ENCODE measurements at places on chromosomes 5 and 9. TPM values are rescaled to one million over a fixed set of nuclear protein-coding genes. Genes with fewer than 3 reads are reported as not detected.

DNA sequence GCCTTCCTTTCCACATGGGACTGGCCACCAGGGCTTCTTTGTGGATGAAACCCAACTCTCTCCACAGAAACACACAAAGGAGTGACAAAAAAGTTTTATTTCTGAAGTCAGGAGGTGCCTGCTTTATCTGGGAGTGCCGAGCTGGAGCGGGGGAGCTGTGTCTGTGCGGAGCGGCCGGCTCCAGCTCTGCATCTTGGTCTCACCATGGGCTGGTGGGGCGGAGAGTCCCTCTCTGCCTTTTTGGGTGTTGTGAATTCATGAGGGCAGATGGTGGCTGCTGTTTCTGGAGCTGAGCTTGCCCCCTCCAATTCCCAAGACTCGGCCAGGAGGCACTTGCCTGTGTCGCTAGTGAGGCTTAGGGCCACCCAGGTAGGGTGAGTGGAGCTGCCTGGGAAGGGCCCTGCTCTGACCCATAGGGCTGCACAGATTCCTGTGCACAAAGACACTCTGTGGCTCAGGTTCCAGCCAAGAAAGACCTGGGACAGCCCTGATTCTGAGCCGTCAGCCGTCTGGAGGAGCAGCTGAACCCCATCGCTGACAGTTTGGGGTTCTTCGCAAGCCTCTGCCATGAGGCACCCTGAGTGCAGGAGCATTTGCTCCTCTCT, 1.4 kb downstream of the DBH start:
- no peak for DNase-seq

DNA sequence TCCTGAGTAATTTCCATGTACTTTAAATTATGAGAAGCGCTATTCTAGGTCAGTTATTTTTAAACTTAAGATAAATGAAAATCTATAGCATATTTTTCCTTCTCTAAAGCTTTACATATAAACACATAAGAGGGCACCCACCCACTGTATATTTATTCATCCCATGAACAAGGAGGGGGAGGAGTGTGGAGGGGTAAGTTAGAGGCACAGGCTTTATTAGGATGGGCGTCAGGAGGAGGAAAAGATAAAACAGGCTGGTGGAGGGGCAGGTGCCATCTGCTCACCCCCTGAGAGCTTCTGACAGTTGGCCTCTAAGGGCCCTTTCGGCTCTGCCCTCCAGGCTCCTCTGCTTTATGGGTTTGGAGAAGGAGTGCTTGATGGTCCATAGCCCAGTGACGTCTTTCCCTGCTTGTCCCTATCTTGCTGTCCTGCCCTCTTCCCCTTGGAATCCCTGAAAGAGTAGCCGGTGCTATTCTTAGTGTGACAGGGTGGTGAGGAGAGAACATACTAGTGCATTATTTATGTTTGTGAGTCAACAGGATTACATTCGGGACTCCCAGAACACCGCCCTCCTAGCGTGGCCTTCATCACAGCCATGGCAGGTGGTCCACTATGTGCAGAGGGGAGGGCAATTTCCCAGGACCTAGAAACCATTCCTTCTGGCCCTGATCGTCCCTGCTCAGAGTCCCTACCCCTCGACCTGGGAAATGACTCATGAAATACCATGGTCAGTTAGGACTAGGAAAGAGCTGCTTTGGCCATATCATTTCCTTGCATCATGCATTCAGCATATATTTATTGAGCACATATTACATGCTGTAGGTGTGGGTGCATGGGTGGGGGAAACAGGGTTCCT, 7.9 kb upstream of the SYNPO start:
- DNase-seq, result no peak

- DNase-seq, result no peak
These were observed 36.9 kb upstream of the TTC1 start for GRCh38 chr5:159971931-159972461.

DNA sequence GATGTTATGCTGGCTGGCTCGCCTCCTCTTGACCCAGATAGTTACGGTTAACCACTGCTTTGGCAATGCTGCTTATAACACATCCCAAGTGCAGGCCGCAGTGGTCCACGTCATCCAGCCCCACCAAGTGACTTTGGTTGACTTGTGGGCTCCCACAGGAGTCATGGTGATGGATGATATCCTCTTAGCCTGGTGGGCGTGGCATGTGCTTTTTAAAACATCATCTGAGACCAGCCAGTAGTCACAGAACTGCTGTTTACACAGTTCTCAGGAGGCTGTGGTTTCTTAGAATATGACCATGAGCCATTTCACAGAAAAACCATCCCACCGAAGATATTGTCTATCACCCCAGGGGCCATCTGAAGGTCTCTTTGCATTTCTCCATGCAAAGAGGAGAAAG, 216.9 kb downstream of the SH3GL2 start:
- DNase-seq, result no peak

DNA sequence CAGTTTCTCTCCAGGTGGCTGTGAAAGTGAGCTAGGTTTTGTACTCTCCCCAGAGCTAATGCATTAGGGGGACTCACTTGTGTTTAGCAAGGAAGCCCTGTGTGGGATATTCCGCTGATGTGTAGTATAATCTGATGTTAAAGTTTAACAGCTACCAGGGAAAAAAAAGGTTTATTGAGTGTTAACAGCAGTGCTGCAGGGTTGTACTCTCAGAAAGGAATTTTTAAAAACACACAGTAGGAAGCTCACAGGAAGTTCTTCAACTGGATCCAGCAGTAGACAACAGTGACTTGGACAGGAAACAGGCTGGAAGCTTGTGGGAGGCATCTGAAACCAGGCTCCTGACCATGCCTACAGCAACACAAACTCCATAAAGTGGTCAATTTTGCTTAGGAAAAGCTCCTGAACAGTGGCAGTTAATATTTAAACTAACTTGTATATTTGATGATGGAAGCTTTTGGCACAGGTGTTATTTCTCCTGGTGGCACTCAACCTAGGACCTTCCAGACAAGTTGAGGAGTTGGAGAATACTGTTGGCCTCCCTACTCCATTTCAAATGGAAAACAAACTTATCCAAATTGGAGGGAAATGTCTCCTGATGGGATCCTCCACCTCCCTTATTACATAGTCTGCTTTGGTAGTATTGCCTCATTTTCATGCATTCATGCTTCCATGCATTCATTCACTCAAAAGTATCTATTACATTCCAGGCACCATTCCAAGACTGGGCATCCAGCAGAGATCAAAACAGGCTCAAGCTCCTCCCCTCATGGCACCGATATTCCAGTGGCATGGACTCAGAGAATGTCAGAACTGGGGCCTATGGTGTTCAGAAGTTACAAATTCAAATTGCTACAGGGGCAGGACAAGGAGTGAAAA, 54.7 kb downstream of the FOXD1 start:
- DNase-seq, result no peak

DNA sequence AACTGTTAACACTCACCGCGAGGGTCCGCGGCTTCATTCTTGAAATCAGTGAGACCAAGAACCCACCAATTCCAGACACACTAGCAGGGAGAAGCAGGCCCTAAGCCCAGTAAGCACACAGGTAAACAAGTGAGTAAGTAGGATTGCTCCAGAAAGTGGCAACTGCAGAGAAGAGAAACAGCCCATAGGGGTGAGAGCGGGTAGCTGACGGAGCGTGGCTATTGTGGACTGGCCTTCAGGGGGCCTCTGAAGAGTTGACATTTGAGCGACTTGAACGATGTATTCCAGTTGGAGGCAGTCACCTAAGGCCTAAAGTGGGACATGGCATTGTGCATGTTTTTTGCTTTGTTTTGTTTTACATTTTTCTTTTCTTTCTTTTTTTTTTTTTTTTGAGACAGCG, 74.2 kb downstream of the TSPAN17 start:
- DNase-seq, result no peak

DNA sequence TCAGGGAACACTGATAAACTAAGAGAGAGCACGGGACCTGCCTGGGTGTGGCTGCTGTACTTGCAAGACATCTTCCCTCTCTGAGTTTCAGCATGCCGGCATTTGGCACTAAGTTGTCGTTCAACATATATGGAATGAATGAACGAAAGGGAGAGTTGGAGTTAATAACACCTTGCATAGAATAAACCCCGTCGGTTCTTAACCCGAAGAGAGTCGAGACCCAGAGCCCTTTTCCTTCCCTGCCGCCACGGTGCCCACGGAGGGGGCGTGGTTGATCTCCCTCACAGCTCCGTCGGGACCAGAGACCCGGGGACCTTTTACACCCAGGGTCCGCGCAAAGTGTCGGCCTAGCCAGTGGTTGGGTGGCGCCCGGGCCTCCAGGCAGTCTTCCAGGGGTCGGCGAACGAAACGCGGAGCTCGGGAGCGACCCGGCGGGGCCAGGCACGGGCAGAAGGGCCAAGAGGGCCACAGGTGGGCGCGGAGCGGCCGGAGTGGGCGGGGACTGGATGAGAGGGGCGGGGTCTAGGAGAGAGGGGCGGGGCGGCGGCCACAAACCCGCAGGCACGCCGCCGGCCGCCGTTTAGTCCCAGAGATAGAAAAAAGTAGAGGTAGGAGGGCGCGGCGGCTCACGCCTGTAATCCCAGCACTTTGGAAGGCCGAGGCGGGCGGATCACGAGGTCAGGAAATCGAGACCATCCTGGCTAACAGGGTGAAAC, 735 bp upstream of the RPL26L1 start:
- DNase-seq, result peak; percentile 82

CAMK4 gene
- total RNA-seq, result 2.7 TPM

DNA sequence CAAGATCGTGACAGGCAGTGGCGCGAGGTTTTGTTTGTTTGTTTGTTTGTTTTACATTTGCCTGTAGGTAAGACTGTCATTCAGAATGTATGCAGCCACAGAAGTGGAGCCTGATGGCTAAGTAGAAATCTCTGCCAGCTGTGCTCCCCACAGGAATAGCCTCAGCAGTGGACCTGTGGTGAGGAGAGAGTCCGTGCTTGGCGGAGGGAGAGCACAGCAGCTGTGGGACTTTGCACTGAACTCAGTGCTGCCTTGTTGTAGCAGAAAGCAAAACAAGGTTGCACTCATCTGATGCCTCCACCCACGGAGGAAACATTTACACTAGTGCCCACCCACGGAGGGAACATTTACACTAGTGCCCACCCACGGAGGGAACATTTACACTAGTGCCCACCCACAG, 4.4 kb upstream of the ZNF782 start:
- no peak for DNase-seq

DNA sequence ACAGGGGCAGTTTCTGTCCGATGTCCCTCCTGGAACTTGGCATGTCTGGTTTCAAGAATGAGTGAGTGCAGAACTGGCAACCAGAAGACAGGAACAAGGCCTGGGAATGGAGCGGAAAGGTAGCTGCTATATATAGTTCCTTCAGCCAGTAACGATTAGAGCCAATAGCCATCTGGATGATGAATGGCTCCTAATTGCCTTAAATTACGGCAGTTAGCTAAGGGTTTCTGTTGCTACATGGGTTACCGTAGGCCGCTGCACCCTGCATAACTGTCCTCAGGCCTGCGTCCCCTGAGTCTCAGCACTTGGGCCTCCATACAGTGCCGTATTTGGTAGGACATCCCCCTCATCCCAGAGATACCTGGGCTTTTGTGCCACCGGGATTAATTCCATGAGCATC, 29.4 kb downstream of the WWC1 start:
- no peak for DNase-seq

PCDHGA8 gene
- 1.5 TPM for total RNA-seq

STC2 gene
- 10.8 TPM for total RNA-seq

PCA3 gene
- total RNA-seq, result not detected
